ENCODE measurements at places on chromosomes 5 and 9. TPM values are rescaled to one million over a fixed set of nuclear protein-coding genes. Genes with fewer than 3 reads are reported as not detected.

DNA sequence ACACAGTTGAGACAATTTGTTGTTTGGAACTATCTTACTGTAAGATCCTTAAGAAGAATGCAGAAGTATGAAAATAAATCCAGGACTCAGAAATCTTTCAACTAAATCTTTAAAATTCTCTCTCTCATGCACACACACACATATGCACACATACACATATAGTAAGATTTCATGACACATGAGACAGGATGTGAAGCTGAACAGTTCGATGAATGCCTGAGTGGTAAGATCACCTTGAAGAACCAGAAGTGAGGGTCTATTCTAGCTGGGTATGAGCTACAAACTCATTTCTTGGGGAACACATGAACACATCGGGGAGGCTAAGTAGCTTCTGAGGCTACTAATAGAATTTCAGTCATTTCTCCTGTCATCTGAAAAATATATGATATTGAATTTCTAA, 153.6 kb downstream of the TMC1 start:
- no peak for DNase-seq

DNA sequence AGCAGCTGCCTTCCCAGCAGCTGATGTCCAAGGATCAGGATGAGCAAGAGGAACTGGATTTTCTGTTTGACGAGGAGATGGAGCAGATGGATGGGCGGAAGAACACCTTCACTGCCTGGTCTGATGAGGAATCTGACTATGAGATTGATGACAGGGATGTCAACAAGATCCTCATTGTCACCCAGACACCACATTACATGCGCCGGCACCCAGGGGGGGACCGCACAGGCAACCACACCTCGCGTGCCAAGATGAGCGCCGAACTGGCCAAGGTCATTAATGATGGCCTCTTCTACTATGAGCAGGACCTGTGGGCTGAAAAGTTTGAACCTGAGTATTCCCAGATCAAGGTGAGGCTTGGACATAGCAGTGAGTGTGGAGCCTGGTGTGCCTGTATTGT, 46.9 kb downstream of the LARP1 start:
- DNase-seq = no peak

DNA sequence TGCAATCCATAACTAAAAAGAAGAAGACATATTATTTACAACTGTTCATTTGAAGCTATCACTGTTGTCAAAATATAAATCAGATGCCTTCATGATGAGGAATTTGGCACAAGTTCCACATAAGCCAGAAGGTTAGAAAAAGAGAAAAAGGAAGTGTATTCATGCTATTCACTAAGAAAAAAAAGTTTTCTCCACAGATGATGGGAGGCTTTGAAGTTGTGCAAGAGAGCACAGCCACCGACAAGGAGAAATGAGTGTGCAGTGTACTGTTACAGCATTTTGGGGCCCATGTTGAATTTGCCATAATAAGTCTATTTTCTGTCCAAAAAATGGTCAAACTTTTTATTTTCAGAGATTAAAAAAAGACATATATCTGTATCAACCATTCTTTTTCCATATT, 32.9 kb upstream of the IFNK start:
- no peak for DNase-seq

DNA sequence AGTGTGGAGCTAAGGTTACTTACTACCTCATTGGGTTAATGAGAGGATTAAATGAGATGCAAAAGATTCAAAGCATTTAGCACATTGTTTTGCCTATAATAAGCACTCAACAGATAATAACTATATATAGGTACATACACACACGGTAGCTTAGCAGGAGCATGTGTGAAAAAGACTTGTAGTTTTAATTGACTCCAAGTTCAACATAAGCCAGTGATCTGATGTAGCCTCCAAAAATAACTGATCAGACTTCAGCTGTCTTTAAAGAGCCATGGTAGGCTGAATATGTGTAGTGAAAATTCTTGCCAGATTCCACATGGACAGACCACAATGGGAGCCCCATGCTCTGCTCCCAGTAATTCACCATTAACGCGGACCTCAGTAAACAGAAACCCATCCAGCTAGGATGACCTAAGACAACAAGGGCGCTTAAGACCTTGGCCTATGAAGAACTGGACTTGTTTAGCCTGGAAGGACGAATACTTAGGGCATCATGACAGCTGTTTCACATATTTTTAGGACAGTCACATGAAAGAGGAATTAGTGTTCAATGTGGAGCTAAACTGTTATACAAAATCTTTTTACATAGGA, 115.1 kb upstream of the ZNF366 start:
- no peak for DNase-seq

- DNase-seq = no peak
These were observed 10.0 kb upstream of the TNFAIP8 start for GRCh38 chr5:119345861-119346260.

DNA sequence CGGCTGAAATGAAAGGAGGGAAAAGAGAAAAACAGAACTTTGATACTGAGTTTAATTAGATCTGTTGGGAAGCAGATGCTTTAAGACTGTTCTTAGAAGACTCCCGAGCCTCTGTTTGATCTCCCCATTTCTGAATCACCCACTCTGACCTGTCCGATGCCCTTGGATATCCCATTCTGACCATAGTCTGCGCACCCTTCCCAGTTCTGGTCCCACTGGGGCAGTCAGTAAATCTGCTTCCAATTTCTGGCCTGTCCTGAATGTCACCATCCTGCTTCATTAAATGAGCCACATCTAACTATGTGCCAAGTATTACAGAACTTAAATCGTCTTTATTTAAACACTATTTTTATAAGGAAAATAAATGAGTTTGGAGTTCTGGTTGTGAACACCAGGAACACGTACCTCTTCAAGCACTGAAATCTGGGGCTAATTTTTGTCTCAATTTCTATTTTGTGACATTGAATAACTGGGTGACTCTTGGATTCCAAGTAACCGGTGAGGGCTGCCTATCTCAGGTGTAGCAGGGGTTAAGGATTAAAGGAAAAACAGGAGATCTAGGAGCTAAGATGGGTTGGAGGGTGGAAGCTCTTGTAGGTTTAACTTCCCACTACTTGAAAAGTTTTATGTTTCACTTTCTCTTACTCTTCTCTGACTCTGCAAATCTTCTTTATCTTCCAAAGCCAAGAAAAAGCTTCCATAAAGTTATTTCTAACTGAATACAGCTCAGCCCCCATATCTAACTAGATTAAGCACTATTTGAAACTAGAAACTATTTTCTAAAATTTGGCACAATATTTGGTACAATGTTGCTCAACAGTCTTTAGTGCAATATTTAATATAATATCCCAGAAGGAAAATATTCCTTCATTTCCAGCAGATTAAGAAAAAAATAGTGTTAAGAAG, 40.1 kb downstream of the ALDH1A1 start:
- no peak for DNase-seq

GRCh38 chr9:12878351-12878978, 103.6 kb downstream of the LURAP1L start:
- DNase-seq = no peak

The RABL6 gene
- polyA plus RNA-seq = 20.9 TPM

All from CD8-positive, alpha-beta memory T cell (primary cell).